SK-N-MC (cell line): ENCODE measurements at places on chromosomes 1 and 21.

DNA sequence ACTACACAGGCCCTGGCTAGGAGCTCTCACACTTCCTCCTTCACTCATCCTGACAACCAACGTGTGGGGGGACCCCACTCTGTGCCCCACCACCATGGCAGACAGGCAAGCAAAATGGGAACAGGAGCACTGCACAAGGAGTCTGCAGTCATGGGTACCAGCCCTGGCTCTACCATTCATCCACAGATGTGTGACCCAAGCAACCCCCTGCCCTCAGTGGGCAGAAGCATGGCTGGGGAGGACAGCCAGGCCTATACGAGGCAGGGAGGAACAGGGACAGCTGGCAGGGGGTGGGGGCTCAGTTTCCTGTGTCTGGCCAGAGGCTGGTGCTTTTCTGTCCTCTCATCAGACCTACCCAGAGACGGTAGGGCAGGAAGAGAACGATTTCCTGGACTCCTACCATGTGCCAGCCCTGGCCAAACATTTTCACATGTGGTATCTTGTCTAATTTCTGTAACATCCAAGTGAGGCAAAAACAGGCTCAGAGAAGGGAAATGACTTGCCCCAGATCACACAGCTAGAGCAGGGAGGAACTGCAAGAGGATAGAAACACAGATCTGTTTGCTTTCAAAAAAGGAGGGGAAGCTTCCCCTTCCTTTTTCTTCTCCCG lies 178.0 kb downstream of the HIVEP3 start:
- DNase-seq, result no peak

GRCh38 chr1:157407917-157408525 lies 144.3 kb downstream of the FCRL5 start:
- DNase-seq, result no peak

GRCh38 chr1:92365378-92366039 lies 66.7 kb downstream of the RPAP2 start:
- no peak for DNase-seq

- DNase-seq, result no peak
Observed at GRCh38 chr1:38686167-38686926, 173.2 kb downstream of the RRAGC start.

- no peak for DNase-seq
Observed at GRCh38 chr1:64525116-64525686, 55.3 kb downstream of the CACHD1 start.

GRCh38 chr1:21175670-21176581 lies 771 bp downstream of the EIF4G3 start:
- DNase-seq, result no peak

- no peak for DNase-seq
Observed at GRCh38 chr1:147721716-147722115, 38.7 kb downstream of the GJA5 start.

- no peak for DNase-seq
Observed at GRCh38 chr1:43511394-43511793, 19.3 kb upstream of the PTPRF start.

- DNase-seq, result no peak
Observed at GRCh38 chr1:112027696-112028095, 38.2 kb upstream of the KCND3 start.

DNA sequence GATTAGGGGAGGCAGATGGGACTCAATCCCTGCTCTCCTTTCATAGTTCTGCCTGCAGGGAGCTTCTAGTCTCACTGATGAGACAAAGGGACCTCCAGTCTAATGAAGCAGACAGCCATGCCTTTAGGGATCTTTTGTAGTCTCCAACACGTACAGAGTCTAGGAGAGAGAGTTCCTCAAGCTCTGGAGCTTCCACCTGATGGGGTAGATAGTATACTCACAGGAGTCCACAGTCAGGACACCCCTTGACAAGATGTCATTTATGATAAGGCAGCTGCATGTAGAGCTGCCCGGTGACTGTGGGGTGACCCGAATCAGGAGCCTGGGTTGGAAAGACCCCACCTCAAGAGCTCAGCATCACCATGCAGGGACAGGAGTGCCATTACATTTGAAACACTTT lies 55.3 kb upstream of the CNTN2 start:
- no peak for DNase-seq

GRCh38 chr1:160733898-160734297 lies 5.1 kb upstream of the SLAMF7 start:
- DNase-seq, result no peak

GRCh38 chr1:227741166-227741870 lies 6.1 kb downstream of the SNAP47 start:
- DNase-seq, result no peak

DNA sequence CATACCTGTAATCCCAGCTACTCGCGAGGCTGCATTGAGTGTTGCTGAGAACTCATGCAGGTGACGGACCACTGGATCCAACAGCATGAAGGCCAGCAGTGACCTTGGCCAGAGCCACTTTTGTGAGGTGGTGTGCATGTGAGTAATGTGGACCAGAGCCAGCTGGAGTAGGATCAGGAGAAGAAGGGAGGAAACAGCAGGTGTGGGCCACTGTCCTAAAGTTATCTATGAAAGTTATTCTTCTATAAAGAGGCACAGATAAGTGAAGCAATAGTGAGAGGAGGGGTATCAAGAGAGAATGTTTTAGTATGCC lies 47.8 kb downstream of the TCP10L start:
- DNase-seq, result no peak

DNA sequence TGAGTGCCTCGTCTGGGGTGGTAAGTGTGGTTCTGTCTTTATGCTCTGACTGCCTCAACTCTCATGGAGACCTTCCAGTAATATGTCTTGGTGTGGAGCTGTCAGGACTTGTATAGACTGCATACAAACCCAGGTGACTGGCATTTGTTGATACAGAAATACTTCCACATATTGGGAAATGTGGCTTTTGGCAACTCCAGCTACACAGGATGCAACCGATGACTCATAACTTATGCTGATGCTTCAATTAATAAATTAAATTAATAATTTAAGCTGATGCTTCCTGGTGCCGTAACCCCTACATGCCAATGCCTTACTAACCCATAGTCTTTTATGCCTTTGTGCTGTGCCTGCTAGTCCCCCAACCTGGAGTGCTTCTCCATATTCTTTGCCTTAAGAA lies 72.3 kb upstream of the ARTN start:
- DNase-seq, result no peak

DNA sequence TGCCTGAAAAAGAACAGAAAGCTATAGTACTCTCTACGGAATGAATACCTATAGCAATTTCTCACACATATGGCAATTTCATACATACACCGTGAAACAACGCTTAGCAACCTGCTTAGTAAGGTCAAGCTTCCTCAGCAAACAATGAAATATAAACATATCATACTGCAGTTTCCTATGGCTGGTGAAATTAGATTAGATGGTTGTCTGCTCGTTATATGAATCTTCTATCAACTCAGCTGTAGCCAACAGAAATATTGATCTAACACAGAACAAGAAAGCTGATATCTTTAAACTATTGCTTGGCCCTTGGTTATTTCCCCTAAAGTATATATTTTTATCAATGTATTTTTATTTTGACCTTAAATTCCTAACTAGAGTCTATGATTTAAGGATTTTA lies 187.8 kb downstream of the SLC44A5 start:
- no peak for DNase-seq

- DNase-seq, result no peak
Observed at GRCh38 chr1:218828125-218828650, 345.5 kb upstream of the LYPLAL1 start.

DNA sequence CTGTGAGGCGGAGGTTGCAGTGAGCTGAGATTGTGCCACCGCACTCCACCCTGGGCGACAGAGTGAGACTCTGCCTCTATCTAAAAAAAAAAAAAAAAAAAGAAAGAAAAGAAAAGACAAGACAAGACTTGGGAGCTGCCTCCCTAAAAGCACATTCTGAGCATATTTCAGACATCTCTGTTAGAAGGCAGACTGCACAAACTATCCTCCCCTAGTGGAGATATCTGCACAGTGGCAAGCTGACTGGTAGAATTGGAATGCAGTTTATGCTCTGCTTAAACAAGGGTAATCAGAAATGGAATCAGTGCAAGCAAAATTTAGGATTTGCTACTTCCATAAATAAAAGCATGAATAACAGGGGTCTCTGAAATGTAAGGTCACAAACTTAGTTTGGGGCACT lies 31.8 kb downstream of the GNG4 start:
- DNase-seq, result no peak

DNA sequence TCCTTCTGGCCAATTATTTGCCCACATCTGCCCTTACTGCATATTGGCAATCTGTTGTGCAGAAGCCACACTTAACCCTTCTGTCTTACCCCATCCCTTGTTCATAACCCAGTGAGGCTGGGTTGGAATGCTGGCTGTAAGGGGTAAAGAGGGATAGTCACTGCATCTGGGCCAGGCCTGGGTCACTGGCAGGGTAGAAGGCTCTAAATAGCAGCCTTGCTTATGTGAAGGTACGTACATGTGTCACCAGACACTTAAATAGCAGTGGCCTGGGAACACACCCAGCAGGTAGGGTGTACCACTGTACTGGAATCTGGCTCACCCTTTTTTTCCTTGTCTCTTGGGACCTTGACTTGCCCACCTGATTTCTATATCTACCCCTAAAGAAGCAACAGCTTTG lies 9.9 kb upstream of the TARS2 start:
- DNase-seq, result no peak

- DNase-seq, result no peak
Observed at GRCh38 chr1:58592522-58593134, 15.6 kb upstream of the TACSTD2 start.

DNA sequence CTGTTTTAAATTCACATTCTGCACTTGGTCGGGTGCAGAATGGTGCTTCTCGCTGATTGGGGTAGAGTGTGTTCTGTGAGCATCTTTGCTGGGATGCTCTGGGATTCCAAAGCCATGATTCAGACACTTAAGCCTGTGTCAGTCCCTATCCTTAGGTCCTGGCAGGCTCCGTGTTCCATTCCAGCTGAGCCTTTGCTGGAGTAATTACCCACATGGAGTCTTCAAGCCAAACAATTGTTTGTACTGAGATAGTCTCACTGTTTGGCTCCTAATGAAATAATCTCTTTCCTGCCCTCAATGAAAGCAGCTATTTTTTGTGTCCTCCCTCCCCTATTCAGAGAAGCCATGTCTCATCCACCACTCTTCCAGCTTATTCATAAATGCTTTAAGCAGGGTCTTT lies 18.7 kb downstream of the SMAP2 start:
- no peak for DNase-seq

DNA sequence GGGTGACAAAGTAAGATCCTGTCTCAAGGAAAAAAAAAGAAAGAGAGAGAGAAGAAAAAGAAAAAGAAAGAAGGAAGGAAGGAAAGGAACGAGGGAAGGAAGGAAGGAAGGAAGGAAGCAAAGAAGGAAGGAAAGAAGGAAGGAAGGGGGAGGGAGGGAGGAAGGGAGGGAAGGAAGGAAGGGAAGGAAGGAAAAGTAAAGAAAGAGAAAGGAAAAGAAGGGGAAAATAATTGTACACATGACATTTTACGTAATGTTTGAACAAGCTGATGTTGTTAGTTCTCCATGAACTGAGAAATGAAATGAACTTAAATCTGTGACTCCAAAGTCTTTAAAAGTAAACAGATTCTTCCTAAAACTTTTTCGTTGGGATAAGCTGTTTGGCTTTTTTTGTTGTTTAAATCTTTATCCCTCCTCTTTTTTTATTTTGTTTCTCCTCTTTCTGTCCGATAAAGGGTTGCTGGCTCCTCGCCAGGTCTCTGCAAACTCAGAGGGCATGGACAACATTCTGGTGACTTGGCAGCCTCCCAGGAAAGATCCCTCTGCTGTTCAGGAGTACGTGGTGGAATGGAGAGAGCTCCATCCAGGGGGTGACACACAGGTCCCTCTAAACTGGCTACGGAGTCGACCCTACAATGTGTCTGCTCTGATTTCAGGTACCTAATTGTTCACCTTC lies 59.8 kb downstream of the IL12RB2 start:
- DNase-seq, result no peak

DNA sequence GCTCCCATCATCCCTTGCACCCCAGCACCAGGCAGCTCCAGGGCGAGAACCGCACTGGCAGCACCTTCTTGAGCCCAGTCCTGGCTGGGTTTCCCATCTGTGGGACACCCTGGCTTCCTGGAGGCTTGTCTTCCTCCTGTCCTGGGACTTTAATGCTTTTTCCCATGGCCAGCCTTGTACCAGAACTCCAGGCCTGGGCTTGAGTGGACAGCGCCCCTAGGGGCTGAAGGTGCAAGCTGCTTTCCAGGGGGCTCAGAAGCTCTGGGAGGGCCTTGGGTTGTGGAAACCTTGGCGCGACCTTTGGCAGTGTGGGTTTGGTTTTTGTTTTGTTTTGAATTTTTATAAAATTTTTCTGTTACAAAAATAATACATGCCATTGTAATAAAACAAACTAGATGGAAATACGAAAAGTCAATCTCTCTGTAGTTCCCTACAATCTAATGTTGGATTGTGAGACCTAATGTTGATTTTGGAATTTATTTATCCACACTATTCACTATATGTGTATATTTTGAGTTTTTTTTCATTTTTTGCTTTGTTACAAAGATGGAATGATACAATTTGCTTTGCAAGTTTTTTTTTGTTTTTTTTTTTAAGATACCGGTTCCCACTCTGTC lies 33.8 kb upstream of the RPL11 start:
- DNase-seq, result no peak

- no peak for DNase-seq
Observed at GRCh38 chr1:156229809-156230472, 12.0 kb upstream of the BGLAP start.

DNA sequence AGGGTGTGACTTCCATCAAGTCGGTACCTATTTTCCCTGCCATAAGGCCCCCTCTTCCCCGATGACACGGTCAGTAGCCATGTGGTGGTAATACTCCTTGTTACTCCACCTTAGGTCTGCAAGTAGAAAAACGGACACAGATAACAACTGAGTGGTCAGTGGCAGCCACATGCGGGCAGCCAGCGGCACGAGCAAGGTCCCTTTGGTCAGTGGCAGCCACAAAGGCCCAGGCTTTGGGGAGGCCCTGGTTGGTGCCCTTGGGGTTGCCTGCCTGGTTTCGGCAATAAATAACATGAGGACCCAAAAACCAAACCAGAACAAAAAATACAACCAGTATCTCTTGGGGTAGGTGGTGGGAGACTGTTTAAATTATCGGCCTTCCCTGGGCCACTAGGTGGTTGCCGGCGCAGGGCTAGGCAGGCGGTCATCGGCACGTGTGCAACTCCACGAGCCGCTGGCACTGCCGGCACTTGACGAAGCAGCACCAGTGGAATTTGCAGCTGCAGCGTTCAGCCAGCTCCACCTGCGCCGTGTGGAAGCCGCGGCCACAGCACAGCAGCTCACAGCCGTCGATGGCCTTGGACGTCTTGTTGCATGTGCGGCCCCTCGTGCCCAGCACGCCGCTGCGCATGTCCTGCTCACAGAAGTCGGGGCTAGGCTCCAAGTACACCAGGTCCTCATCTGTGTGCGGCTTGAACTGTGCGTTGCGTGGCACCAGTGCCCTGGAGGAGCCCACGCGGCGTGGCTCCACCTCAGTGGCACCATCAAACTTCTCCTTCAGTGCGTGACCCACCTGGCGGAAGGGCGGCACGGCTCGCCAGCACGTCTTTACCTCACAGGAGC lies 23.1 kb downstream of the WNT4 start:
- no peak for DNase-seq

DNA sequence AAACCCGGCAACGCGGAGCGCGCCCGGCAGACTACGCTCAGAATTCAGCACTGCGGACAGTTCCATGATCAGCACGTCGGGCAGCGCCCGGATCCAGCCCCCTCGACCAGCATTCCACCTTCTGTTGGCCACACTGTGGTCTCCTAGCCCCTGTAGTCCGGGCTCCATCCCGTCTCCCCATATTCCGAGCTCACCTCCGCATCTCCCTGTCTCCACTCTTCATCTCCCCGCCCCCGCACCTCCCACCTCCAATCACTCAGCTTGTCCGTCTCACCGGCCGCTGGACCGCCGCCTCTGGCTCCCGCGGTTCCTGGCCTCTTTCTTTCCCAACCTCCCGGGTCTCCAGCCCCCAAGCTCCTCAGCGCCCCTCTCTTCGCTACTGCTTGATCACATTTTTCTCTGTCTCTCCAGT lies 500 bp downstream of the EPHA10 start:
- DNase-seq, result no peak
